NCI-H2171 treated with DMSO at 0.1 percent for 48 hours (cell line): ENCODE measurements at places on chromosomes 4 and X.
A peak's percentile ranks its signal among the peaks of the same experiment; 100 is the strongest.

- DNase-seq, result no peak
These were observed 10.6 kb downstream of the FAM184B start for GRCh38 chr4:17770845-17771244.

DNA sequence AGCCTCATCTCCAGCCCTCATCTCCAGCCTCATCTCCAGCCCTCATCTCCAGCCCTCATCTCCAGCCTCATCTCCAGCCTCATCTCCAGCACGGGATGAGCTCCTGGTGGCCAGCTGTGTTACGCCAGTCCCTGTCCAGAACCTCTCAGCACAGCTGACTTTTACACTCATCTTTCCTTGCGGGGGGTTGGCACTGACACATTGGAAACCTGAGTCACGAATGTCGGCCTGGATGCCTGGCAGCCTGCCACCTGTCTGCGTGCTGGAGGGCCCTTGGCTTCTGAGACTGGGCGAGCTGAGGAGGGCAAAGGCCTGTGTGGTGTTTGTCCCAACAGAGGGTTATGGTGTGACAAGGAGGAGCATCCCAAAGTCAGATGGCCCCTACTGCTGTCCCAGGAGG lies 66.1 kb upstream of the HGFAC start:
- peak; percentile 4 for DNase-seq

GRCh38 chrX:13825178-13825762 lies 8.4 kb upstream of the GPM6B start:
- DNase-seq, result peak; percentile 7

DNA sequence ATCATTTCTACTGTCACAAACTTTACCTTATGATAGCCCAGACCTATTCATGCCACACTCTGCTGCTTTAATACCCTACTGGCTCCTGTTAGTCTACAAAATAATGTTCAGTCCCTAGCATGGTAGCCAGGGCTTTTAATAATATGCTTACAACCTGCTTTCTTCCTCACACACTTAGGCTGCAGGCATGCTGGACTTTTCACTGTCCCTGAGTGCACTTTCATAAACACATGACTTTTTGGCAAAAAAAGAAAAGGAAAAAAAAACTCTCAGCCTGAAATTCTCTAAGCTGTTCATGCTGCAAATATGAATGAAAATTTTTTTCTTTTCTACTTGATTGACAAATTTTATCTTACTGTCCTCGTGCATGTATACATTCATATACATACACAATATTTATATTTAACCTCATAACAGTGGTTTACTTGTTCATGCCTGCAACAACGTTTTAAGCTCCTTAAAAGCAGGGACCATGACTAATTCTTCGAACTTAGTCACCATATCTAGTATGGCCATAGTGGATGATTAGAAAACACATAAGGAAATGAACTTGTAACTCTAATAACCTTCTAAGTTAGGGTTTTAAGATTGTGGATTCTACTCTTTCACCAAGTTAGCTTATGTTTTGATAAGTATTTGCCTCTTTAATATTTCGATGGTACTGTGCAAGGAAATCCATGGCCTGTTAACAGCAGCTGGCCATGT lies 229.5 kb downstream of the SPCS3 start:
- no peak for DNase-seq

DNA sequence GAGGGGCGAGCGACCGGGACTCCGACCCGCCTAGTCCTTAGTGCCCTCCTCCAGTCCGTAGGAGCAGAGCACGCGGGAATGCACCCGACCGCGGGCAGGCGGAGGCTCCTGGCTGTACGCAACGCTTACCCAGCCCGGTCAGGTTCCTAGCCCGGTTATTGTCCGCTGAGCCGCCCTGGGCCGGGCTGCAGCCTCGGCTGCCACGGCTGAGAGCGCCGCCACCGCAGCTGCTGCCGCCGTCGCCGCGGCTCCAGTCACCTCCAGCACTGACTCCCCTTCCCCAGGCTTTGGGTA lies at the start of gene AMER1:
TSS of gene AMER1 (minus strand) at position 268 of the 294 bp plus-strand sequence. CDS start 12,422 bp downstream, outside the sequence.
- DNase-seq, result no peak

- DNase-seq, result no peak
These were observed 13.5 kb upstream of the PRPS2 start for GRCh38 chrX:12777670-12778069.

- no peak for DNase-seq
These were observed 55.9 kb upstream of the USP9X start for GRCh38 chrX:41029332-41029731.

DNA sequence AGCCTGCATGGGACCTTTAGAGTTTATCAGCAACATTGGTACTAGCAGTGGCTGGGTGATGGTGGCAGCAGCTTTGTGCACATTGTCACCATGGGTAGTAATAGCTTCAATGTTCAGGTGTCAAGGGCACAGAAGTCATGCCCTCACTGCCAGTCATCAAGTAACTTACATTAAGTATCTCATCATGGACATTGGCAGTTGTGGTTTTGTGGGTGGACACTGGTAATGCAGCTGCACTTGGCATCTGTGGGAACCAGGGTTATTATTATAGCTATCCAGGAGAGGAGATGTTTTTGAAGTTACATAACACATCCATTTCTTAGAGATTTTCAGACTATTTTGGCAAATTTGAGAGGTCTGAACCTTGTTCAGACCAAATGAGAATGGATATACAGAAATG lies 243.2 kb upstream of the NOCT start:
- DNase-seq, result no peak

DNA sequence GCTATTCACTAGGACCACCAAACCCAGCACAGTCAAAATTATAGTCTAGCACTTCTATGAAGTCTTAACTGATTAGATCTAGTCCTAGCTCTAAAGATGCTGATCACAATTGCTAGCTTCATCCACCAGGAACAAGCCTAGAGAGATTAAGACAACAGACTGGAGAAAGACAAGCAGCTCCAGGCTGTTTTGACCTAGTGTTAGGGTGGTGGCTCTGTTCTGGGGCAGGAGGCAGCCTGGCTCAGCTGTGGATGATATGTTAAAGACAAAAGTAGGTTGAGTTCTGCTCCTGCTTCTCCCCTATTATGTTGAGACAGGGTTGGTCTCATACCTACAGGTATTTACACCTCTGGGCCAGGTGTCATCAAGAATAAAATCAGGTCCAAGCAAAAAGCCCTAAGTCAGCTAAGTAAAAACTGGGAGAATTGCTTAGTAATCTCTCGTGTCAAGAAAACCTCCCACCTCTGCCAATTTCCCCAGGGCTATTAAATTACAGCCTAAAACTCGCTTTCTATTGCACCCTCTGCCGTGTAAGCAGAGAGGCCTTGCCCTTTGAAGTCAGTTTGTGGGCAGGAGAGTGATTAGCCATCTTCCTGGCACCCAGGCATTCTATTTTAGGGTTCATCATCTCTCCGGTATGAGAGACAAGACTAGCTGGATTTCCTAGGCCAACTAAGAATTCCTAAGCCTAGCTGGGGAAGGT lies 39.9 kb downstream of the RAB40AL start:
- DNase-seq, result no peak

GRCh38 chr4:101334963-101335572 lies 12.3 kb downstream of the PPP3CA start:
- no peak for DNase-seq

GRCh38 chrX:1012678-1013300 lies 199.7 kb downstream of the CRLF2 start:
- DNase-seq, result no peak

DNA sequence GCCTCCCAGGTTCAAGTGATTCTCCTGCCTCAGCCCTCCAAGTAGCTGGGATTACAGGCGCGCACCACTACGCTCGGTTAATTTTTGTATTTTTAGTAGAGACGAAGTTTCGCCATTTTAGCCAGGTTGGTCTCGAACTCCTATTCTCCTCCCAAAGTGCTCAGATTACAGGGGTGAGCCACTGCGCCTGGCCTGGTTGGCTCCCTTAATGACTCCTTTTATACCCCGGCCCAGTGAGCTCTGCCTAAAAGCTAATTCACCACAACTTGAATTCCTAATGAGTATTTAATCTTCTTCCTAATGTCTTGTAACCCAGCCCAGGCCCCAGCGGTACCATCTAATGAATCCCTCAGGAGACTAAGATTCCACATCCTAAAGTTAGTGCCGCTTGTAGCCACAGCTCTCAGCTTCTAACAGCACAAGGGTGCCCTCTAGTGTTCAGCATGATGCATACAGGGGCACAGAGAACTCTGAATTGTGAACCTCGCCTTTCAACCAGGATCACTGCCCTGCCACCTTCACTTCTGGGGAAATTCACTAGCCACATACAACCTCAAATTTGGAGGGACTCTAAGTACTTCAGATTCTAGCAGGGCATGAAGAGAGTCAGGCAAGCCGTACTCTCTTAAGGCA lies 89.5 kb downstream of the OR13H1 start:
- DNase-seq, result peak; percentile 51

- peak; percentile 24 for DNase-seq
These were observed 161.6 kb upstream of the MID1 start for GRCh38 chrX:10781847-10782530.

GRCh38 chr4:186726426-186727168 lies 2.9 kb upstream of the FAT1 start:
- no peak for DNase-seq

DNA sequence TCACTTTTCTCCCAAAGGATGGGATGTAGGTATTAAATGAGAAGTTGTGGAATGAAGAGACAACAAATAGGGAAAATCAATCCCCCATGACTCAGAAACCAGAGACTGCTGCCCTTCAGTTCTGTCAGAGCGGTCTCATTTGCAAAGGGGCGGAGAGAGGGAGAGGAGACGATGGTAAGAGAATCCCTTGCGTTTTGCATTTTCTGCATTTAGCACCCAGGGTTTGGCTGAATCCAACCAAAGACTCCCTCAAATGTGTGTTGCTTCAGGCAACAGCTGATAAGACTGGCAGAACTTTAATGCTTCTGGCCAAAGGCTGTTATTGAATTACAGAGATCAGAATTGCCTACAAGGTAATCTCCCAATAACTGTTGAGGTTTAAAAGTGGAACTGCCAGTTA lies 230.2 kb downstream of the EVC2 start:
- no peak for DNase-seq

GRCh38 chrX:110699109-110699508 lies 96.5 kb downstream of the CHRDL1 start:
- no peak for DNase-seq

GRCh38 chrX:119238557-119238956 lies 2.5 kb downstream of the PGRMC1 start:
- no peak for DNase-seq

GRCh38 chrX:150517303-150517910 lies 51.0 kb upstream of the MTM1 start:
- DNase-seq, result no peak

DNA sequence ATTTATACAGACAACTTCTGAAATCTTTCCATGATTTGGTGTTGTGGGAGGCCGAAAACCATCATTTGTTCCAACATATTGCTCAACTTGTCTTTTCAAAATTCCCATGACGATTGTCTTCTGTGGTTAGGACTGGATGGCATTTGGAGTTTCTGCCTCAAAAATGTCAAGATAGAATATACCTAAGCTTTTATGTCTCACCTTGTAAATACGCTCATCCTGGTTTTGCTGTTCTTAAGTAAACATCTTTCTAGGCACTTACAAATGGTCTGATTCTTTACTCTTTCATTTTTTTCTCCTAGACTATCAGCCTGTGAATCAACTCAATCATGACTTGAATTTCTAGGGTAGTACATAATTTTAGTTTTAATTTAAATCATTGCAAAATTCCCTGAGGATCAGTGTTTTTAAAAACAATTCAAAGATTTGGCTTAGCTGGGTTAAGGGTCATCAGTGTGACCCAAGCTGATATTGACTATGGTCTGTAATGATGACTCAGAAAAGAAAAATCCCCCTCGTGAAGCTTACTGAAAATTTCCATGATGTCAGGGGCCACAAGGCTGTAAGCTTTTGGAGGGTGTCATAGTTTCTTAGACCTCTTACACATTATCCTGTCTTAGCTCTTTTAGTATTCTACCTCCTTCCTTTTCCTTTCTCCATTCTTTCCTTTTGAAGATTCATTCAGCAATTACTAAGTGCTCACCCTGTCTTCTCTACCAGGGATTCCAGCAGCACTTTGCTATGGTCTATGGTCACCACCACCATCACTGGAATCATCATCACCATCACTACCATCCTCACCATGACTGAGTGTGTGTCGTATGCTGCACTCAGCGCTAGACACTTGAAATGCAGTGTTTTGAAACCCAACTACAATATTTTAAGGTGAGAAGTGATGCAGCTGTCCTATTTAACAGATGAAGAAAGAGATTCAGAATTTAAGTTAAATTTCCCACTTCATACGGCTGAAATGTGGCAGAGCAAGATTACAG lies 124.4 kb downstream of the CPE start:
- DNase-seq, result no peak

DNA sequence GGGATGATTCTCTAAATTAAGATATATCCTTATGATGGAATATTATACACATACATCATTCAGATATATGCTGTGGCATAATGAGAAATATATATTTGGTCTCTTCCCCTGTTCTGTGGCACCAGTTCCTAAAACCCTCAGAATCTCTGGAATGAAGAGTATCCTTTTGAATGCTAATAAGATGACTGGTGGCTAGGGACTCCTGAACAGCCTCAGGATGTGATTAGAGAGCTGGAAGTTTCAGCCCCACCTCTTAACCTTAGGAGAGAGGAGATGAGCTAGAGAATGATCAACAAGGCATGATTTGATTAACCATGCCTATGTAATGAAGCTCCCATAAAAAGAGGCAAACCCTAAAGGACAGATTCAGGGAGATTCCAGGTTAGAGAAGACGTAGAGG lies 632.0 kb downstream of the IQCM start:
- no peak for DNase-seq

GRCh38 chrX:16786791-16787735 lies 797 bp downstream of the TXLNG start:
- DNase-seq, result peak; percentile 44

- no peak for DNase-seq
These were observed 381.3 kb upstream of the INTU start for GRCh38 chr4:127251423-127251822.

DNA sequence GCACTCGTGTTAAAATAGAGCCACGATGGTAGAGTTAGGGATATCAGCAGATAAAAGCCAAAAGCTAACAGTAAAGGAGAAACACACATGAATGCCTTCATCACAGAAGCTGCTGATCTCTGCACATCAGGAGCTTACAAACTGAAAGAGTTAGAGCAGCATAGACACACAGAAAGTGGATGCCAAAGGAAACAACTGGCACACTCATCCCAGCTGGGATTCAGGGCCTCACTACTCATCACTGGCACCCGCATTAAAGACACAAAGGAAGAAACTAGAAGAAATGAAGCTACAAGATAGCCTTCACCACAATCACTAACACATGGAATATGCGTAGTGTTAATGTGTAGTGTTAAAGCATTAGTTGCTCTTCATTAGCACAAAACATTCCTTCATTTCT lies 156.4 kb upstream of the TBL1X start:
- no peak for DNase-seq

DNA sequence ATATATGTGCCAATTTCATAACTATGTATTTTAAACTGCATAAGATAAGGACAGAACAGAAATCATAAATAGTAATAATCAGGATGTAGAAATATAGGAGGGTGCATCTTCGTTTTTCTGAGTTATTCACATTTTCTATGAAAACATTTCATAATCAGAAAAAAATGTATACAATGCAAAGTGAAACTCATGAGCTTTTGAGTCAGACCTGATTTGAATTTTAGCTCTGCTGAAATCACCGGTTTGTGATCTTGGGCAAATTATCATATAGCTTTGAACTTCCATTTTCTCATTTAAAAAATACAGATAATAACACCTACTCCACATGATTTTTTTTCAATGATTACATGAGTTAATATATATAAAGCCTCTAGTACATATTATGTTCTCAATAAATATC lies 106.9 kb downstream of the KDR start:
- DNase-seq, result no peak
